ENCODE measurements at places on chromosomes 16 and 17.

DNA sequence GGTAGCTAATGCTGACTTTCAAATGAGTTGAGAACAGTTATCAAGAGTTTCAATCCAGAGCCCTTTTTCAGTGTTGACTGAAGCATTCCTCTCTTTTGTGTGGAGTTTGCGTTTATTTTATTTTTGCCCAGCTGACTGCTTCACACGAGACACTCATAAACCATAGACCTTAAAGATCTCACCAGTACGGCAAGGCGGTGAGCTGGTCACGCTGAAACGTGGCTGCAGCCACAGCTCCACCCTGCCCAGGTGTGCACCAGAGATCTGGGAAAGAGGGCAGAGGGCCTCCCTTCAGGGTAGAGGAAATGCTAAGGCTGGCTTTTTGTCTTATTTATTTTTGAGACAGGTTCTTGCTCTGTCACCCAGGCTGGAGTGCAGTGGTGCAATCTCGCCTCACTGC is 112.2 kb downstream of the AATF start:
- DNase-seq = no peak

DNA sequence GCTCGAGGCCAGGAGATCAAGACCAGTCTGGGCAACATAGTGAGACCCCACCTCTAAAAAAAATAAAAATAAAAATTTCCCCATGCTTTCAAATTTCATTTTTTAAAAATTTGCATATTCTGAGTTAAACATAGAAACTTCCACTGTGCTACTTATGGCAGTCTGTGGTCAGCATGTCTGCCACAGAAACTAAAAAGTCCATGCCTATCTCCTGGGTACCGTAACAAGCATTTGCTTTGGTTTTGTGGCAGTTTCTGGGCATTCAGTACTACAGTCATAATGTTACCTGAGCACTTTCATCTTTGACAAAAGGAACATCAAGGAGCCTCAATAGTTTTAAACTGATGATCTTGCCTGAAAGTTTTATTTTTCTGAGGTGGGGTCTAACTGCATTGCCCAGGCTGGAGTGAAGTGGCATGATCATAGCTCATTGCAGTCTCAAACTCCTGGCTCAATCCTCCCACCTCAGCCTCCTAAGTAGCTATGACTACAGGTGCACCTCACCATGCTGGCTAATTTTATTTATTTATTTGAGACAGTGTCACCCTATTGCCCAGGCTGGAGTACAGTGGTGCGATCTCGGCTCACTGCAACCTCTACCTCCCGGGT is 13.2 kb upstream of the ITGA2B start:
- no peak for DNase-seq

DNA sequence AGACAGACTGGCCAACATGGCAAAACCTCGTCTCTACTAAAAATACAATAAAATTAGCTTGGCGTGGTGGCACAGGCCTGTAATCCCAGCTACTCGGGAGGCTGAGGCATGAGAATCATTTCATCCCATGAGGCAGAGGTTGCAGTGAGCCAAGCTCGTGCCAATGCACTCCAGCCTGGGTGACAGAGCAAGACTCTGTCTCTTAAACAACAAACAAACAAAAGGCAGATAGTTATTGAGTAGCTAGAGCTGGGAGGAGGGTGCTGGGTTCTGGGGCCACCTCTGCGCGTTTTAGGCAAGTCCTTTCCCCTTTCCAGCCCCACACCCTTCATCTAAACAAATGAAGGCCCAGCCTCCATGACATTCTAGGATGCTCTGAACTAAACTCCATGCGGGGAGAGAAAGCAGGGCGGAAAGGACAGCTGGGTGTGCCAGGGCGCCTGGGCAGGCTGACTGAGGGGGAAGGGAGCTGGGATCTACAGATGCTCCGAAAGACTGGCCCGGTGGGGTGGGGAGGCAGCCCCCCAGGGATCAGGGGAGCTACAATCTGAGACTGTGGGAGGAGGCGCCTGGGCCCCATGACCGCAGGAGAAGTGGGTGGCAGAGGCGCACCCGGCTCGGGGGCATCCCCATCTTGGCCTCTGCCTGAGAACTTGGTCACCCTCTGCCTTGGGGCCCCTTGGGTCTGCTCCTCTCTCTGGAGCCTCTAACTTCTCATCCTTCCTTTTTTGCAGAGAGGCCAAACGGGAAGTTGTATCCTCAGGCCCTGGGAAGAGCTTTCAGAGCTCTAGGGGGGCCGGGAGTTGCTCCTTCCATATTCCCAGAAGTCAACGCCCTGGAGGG is 910 bp downstream of the ITGAL start:
- DNase-seq = no peak

GRCh38 chr17:40813804-40814203 is 8.6 kb downstream of the KRT10 start:
- DNase-seq = peak; percentile 10

GRCh38 chr16:5205361-5206040 is 107.9 kb upstream of the EEF2KMT start:
- DNase-seq = no peak

GRCh38 chr17:83008526-83008925 is 70.9 kb upstream of the METRNL start:
- no peak for DNase-seq

GRCh38 chr16:30820952-30821421 is 34.0 kb upstream of the ZNF629 start:
- DNase-seq = no peak

DNA sequence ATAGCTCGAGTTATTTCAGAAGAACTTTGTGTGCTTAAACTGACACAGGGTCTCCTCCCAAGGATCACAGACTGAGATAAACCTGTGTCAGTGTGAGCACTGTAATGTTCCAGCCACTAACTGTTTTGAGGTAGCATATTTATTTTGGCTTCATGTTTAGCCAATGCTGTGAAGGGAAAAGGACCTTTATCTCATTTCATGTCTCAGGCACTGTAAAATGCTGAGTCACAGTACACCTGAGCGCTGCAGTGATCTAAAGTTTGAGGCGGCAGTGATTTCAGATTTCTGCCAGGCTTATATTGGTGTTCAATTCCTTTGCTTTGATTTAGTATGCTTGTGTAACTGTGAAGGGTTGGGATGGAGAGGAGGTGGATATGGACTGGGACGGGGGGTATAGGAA is 3.1 kb upstream of the DNAJA2 start:
- no peak for DNase-seq

GRCh38 chr17:80842456-80843013 is 149.1 kb upstream of the CHMP6 start:
- no peak for DNase-seq

GRCh38 chr16:49931266-49931665 is 75.4 kb upstream of the ZNF423 start:
- DNase-seq = no peak

DNA sequence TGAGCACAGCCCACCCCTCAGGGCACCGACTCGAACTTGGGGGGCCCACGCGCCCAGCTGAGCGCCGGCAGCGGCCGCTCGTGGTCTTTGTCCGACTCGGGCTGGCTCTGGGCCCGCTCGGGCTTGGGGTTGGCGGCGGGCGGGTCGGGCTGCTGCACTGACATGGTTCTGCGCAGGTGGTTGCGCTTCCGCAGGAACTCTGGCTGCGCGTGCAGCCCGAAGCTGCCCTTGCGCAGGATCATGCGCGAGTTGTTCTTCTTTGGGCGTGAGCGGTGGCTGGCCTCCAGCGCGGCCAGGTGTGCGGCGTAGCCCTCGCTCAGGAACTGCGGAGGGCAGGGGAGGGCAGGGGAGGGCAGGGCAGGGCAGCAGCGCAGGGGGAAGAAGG is 11.1 kb downstream of the PIMREG start:
- DNase-seq = no peak

- DNase-seq = no peak
Measured at GRCh38 chr17:17035490-17035889, 6.8 kb upstream of the MPRIP start.

DNA sequence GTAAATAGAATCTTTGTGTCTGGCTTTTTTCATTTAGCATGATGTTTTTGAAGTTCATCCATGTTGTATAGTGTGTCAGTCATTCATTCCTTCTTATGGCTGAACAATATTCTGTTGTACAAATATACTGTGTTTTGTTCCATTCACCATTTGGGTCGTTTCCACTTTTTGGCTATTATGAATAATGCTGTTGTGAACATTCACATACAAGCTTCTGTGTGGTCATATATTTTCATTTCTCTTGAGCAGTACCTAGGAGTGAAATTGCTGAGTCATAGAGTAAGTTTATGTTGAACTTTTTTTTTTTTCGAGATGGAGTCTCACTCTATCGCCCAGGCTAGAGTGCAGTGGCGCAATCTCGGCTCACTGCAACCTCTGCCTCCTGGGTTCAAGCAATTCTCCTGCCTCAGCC is 32.3 kb upstream of the TAOK1 start:
- DNase-seq = no peak

- no peak for DNase-seq
Measured at GRCh38 chr17:77281122-77281903, 140.5 kb downstream of the SEC14L1 start.

GRCh38 chr16:58127033-58127556 is 2.1 kb downstream of the CFAP20 start:
- DNase-seq = no peak

GRCh38 chr16:48408688-48409087 is 23.5 kb upstream of the SIAH1 start:
- DNase-seq = no peak

- DNase-seq = no peak
Measured at GRCh38 chr17:77506371-77506991, 365.7 kb downstream of the SEC14L1 start.

Measured in kidney epithelial cell (primary cell).